SK-N-SH (cell line): ENCODE measurements at places on chromosomes 6 and 20. TPM values are rescaled to one million over a fixed set of nuclear protein-coding genes. Genes with fewer than 3 reads are reported as not detected.

Gene BCAS1
- not detected in 2 replicates for polyA plus RNA-seq

Gene LPIN3
- 0.21 and 0.34 TPM in 2 replicates for polyA plus RNA-seq

Gene PPIL6
- polyA plus RNA-seq, result 1.1 and 1.9 TPM in 2 replicates

Gene GPR6
- not detected in 2 replicates for polyA plus RNA-seq

Gene TRIM10
- polyA plus RNA-seq, result not detected in 2 replicates

Gene DPPA5
- not detected in 2 replicates for polyA plus RNA-seq

Gene ATP9A
- polyA plus RNA-seq, result 11.0 and 12.7 TPM in 2 replicates

Gene TTLL9
- 0.23 and 0.32 TPM in 2 replicates for polyA plus RNA-seq

Gene GABRR1
- polyA plus RNA-seq, result not detected in 2 replicates

Gene LGSN
- polyA plus RNA-seq, result not detected in 2 replicates

Gene NKAPL
- not detected in 2 replicates for polyA plus RNA-seq

Gene CLPSL2
- polyA plus RNA-seq, result not detected in 2 replicates

Gene DNAH8
- polyA plus RNA-seq, result under 0.01 TPM in 1 of 2 replicates, not detected in the other

Gene SRSF3
- 330 and 351 TPM in 2 replicates for polyA plus RNA-seq
